ENCODE measurements at places on chromosomes 6 and 20.

GRCh38 chr6:134642819-134643218 is 307.1 kb downstream of the ALDH8A1 start:
- no peak for DNase-seq

DNA sequence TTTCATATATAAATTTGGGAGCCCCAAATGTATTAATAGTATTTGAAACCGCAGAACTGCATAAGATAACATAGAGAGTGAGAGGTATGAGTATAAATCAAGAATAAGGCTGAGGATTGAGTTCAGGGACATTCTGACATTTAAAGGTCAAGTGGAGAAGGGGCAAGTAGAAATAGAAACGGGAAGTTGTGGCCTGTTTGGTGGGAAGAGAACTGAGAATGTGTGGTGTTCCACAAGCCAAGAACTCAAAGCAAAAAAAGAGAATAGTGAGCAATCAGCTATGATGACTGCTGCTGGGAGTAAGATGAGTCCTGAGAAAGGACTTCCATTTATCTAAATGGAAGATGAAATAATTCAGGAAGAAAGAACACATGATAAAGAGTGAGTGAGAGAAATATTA is 418.4 kb downstream of the CD109 start:
- no peak for DNase-seq

GRCh38 chr6:109262261-109262660 is 120.0 kb downstream of the CD164 start:
- no peak for DNase-seq

DNA sequence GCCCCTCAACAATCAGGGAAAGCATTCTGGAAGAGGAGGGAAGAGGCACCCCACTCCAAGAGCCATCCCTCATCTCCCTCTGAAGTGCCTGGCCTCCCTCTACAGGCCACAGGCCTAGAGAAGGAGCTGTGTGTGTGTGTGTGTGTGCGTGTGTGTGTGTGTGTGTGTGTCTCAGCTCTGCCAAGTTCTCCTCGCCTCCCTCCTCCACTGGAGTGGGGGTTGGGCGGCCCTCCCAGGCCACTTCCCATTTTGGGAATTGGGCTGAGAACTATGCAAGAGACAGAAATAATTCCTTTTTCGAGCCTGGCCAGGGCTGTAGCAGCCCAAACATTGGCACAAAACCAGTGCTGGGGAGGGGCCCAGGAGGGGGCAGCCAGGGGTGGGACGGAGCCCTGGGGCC is 35.7 kb downstream of the KCNB1 start:
- DNase-seq, result peak; percentile 39

- no peak for DNase-seq
Observed at GRCh38 chr20:60513141-60513540, 554.9 kb downstream of the CDH26 start.

DNA sequence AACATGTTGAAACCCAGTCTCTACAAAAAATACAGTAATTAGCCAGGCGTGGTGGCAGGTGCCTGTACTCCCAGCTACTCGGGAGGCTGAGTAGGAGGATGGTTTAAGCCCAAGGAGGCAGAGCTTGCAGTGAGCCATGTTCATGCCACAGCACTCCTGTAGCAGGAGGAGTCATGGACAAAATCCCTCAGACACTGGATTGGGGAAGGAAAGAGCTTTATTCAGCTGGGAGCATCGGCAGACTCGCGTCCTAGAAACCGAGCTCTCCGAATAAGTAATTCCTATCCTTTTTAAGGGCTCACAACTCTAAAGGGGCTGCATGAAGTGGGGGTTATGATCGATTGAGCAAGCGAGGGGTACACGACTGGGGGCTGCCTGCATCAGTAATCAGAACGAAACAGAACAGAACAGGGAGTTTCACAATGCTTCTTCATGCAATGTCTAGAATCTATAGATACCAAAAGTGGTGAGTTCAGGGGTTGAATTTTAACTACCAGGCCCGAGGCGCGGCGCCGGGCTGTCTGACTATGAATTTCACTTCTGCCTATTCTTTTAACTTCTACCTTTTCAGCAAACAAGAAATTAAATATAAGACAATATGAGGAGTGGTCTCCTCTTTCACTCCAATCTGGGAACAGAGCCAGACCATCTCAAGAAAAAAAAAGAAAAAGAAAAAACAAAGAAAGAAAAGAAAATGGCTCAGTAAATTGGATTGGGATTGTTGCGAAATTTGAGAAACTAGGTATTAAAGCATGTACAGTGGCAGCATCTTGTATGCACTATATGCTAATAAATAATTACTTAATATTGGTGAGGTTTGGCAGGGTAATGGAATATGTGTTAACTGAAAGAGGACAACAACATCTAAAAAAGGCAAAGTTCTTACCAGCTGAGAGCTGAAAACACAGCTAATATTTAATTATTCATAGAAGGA is 23.6 kb downstream of the HMGN4 start:
- DNase-seq, result no peak

DNA sequence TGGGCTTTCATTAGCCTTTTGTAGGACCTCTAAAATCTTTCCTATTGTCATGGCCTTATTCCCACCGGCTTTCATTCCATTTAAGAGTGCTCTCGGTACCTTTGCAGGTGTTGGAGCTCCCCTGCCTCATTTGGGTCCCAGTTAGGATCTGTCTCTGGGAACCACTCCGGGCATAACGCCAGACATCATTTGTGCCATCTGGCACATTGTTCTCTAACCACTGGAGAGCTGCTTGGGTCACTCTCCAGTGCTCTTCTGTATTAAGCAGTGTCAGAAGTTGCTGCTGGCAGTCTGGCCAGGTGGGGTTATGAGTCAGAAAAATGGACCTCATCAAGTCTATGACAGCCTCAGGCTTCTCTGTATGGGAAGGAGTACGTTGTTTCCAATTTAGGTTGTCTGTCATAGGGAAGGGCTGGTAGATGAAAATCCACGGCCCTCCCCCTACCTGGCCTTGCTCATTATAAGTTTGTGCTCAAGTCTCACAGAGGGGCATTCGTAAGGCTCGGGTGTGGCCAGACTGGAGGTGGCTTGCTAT is 62.9 kb upstream of the MOCS1 start:
- no peak for DNase-seq

- DNase-seq, result no peak
Observed at GRCh38 chr20:39491711-39492110, 529.6 kb downstream of the DHX35 start.

DNA sequence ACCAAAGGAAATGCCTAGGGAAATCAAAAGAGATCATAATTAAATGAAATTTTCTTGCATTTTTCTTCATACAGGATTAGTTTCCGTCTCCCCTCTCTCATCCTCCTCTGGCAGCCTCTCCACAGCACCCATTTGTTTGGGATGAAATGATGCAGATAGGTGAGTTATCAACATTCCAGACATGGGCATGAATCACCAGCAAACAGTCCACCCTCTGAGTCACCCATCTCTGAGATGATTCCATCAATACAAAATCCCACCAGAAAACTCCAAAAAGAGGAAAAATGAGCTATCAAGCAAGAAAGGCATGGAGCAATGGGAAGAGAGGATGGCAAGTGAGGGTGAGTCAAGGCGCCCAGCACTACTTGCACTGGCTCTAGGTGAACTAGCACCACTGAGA is 11.4 kb downstream of the MC3R start:
- DNase-seq, result no peak

- no peak for DNase-seq
Observed at GRCh38 chr6:117075218-117075617, 190.1 kb upstream of the VGLL2 start.

DNA sequence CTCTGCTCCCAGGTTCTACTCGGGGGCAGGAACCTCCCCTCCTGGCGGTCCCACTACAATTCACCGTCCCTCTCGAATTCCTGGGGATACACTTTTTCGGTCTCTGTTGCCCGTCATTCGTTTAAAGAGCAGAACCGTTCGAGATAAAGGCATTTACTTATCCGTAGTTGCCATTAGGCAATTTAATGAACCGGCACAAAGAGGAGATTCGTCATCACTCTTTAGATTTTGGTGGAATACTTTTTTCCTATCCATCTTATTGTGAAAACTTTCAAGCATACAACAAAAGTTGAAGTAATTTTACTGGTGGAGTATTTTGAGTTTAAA is 1.2 kb upstream of the CD24 start:
- DNase-seq, result peak; percentile 29

- DNase-seq, result no peak
Observed at GRCh38 chr6:145406783-145407182, 328.5 kb downstream of the EPM2A start.

DNA sequence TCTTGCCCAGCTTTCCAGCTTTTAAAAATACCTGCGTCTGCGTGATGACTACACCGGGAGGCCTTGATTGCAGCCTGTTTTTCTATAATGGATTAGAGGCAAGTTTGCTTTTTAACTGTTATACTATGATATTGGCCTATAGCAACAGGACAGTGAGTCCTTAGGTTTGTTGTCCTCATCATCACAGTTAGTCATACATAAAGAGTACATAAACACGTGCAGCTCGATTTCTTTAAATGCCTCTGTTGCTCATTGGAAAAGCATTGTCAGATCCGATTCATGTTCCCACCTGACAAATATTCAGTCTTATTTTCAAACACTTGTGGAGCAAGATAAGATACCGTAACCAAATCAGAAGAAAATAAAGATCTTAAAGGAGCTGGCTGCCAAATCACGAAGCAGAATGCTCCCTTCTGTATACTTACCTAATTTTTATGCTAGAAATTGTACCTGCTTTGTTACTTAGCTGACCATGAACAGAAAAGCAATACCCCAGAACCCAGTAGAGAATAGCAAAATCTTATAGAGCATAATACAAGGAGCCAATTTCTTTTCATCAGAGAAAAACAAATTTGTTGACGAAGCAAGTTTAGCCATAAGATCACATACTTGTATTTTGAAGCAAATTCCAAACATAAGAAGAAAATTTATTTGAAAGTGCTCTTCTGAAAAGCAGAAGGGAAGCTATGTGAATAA is 100.4 kb downstream of the TMEM200A start:
- no peak for DNase-seq

DNA sequence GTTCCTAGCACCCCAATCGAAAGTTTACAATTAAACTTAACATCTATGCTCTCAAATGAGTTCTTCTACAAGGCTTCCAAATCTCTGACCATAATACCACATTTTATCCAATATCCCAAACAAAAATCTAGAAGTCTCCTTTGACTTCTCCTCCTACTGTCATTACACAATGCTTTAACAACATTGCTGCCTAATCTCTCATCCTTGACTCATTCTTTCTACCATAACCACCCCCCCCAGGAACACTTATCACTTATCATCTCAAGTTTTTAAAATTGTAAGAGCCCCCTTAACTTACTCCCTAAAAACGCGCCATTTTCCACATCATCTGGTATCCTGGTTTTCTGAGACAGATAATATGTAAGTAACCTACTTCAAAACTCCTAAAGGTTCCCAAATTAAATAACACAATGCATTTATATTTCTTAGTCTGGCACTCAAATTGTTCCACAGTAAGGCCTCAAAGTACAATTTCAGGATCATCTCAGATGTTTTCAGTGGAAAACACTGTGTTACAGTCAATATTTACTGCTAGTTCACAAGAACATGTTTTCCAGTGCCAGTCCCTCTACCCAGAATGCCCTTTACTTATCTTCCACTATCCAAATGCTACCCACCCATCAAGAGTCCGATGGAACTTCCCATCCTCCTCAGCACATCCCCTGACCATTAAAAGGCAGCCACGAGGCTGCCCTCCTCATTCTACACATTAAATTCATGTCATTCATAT is 308.2 kb upstream of the THEMIS start:
- DNase-seq, result no peak

DNA sequence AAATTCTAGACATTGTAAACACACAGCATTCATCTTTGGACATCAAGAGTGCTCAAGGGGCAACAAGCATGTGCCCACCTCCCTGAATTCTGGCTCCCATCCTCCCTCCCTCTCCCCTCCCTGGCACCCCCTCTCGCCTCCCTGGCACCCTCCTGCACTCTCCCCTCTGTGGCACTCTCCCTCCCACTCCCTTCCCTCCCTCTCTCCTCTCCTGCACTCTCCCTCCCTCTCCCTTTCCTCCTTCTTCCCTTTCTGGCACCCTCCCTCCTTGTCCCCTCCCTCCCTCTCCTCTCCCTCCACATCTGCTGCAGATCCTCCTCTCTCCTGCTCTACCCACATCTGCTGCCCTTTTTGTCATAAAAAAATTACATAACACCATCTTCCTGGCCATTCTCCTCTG is 113.0 kb upstream of the SLC22A23 start:
- no peak for DNase-seq

- DNase-seq, result no peak
Observed at GRCh38 chr6:132650429-132650828, 8.6 kb downstream of the TAAR1 start.

GRCh38 chr20:24741493-24742072 is 207.5 kb upstream of the CST7 start:
- no peak for DNase-seq

DNA sequence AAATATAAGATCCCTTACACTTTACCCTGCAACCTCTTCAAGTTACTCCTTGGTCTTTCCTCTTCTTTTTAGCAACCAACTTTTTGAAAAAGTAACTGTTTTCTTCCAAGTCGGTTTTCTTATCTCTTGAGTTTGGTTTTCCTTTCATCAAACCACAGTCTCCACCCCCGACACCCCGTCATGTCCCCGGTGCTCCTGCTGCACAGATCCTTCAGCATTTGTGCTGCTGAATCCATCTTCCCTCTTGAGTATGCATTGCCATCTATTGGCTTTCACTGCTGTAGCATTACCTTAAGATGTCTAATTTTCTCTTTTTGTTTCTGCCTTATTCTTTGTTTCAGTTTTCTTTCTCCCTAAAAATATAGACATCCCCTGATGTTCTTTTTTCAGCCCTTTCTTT is 11.9 kb upstream of the TNFRSF21 start:
- DNase-seq, result no peak

Data from right renal cortex interstitium (tissue), 3 donors.